ENCODE measurements at places on chromosomes 16 and 17. TPM values are rescaled to one million over a fixed set of nuclear protein-coding genes. Genes with fewer than 3 reads are reported as not detected.

The ALDH3A1 gene
- not detected for total RNA-seq

The NACA2 gene
- not detected for total RNA-seq

The DUSP14 gene
- total RNA-seq: 50.6 TPM

The MYH8 gene
- not detected for total RNA-seq

The KRTAP9-2 gene
- total RNA-seq: not detected

The SARM1 gene
- 7.2 TPM for total RNA-seq

The FOXJ1 gene
- total RNA-seq: under 0.01 TPM

The BCO1 gene
- total RNA-seq: 0.12 TPM

The LGALS9 gene
- total RNA-seq: 1.00 TPM

The CDIP1 gene
- total RNA-seq: 7.2 TPM

The GUCY2D gene
- total RNA-seq: under 0.01 TPM

The NPW gene
- 0.33 TPM for total RNA-seq

The MT1M gene
- 1.8 TPM for total RNA-seq

The TBC1D28 gene
- not detected for total RNA-seq

Measured in uterine smooth muscle cell (primary cell).